ENCODE measurements at places on chromosomes 12 and 14. TPM values are rescaled to one million over a fixed set of nuclear protein-coding genes. Genes with fewer than 3 reads are reported as not detected.

Gene NGB
- total RNA-seq: not detected

Gene RD3L
- not detected for total RNA-seq

DNA sequence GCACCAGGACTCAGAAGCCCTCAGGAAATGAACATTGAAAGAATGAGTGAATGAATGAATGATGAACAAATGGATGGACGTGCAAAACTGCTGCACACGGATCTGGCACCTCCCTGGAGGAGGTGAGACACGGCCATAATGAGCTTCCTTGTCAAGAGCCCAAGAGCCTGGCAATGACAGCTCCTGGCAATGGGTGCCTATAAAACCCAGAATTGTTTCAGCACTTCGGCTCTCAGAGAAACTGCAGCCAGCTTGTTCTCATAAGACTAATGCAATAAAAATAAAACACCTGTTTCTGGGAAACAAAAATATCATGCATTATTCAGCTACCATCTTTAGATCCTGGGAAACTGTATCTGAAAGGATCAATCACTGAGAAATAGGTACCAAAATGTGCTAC lies 200.5 kb upstream of the SFSWAP start:
- no peak for DNase-seq

DNA sequence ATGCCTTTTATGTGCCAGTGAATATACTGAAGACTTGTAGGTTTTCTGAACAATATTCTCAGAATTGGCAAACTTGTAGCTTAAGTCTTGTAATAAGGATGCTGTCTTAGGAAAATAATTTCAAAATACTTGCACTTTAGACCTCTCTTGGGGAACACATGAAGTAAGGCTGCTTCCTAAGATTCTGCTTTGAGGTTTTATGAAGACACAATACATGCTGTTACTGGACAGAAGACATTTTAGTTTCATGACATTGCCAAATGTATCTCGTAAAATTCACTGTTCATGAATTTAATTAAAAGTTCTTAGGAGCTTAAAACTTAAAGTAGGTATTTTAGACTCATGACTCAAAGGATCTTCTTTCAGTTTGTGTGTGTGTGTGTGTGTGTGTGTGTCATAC lies 80.7 kb downstream of the RAD51B start:
- no peak for DNase-seq

GRCh38 chr14:57796556-57796955 lies 69.3 kb downstream of the SLC35F4 start:
- no peak for DNase-seq

All from LHCN-M2 (cell line).